Bronchial epithelial cell (primary cell): ENCODE measurements at places on chromosomes 5 and 9. TPM values are rescaled to one million over a fixed set of nuclear protein-coding genes. Genes with fewer than 3 reads are reported as not detected.

ECM2 gene
- 0.26 and 0.90 TPM in 2 replicates for total RNA-seq

EGFL7 gene
- 11.8 and 18.1 TPM in 2 replicates for total RNA-seq

TEX48 gene
- total RNA-seq, result not detected in 2 replicates

SPINK4 gene
- total RNA-seq, result not detected in 2 replicates

PCDHGB2 gene
- total RNA-seq, result under 0.01 and 0.26 TPM in 2 replicates

TSSK1B gene
- 0.26 TPM in 2 replicates for total RNA-seq

AFAP1L1 gene
- total RNA-seq, result 17.4 and 21.9 TPM in 2 replicates

- DNase-seq, result no peak
Measured at GRCh38 chr5:74136276-74136825, 504.2 kb downstream of the ENC1 start.

DNA sequence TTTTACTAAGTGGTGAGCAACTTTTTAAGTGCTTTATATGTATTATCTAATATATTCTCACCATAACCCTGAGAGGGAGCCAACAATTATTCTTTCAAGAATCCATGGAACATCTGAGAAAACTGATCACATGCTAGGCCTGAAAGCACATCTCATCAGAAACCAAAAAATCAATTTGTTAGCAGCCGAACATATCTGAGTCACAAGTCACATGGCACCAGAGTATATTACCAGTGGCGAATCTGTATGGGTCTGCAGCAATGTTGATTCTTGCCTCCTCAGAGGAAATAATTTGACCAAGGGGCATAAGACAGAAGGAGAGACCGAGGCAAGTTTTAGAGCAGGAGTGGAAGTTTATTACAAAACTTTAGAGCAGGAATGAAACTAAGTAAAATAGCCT, 25.3 kb upstream of the SIL1 start:
- no peak for DNase-seq

- DNase-seq, result no peak
Measured at GRCh38 chr9:13447843-13448422, 168.4 kb upstream of the MPDZ start.

- peak; percentile 79 for DNase-seq
Measured at GRCh38 chr9:14158916-14159315, 155.0 kb downstream of the NFIB start.

- DNase-seq, result peak; percentile 27
Measured at GRCh38 chr5:57370376-57370775, 112.2 kb downstream of the ACTBL2 start.

- DNase-seq, result no peak
Measured at GRCh38 chr5:77986261-77986660, 210.1 kb upstream of the TBCA start.

GRCh38 chr5:21802869-21803490, 1050.2 kb downstream of the CDH12 start:
- peak; percentile 40 for DNase-seq

DNA sequence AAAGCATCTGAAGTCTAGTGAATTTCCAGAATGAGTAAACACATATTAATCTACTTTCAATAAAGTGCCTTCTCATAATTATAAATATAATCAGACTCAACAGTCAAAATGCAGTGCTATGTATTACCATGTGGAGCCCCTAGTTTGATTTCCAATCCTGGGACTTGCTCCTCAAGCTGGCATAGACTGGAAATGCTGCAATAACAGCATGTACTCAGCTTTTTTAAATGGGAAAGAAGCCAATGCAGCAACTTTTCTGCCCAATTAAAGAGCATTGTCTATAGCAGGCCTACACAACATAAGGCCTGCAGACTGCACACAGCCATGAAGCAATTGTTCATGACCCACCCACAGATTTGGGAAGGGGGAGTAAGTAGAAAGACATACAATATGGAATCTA, 103.2 kb downstream of the NR2F1-AS1 start:
- no peak for DNase-seq

GRCh38 chr5:14582797-14583137, 1.2 kb downstream of the OTULINL start:
- DNase-seq, result no peak

GRCh38 chr9:125431012-125431305, 169.3 kb downstream of the GAPVD1 start:
- DNase-seq, result no peak

DNA sequence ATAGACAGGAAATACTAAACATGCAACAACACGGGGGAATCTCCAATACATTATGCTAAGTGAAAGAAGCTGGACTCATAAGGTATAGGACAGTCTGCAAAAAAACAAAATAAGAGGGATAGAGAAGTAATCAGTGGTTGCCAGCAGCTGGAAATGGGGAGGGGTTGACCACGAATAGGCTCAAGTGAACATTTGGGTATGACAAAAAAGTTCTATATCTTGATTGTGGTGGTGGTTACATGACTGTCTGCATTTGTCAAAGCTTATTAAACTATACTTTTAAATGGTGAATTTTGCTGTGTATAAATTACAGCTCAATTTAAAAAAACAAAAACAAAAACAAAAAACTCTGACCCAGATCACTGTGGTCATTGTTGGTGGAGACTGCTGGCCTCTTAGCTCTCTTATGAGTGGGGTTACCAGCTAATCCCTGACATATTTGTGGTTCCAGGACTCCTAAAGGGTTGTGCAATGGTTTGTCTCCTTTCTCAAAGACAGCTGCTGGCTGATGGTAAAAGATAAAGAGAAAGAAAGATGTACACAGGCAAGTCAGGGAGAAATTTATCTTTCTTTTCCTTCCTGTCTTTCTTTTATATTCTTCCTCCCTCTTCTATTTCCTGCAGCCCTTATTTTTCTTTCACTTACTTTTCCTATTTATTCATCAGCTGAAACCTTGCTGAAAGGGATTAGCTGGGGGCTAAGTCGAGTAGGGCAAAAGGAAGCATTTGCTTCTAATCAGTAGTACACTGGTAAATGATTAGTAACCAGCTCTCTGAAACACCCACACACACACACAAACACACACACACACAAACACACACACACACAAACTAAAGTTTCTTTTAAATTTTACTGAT, 42.6 kb upstream of the APC start:
- DNase-seq, result no peak

- no peak for DNase-seq
Measured at GRCh38 chr9:72656021-72656420, 134.6 kb downstream of the TMC1 start.
